Mesenteric fat pad (tissue), 1 donor: ENCODE measurements at places on chromosomes 4 and X. TPM values are rescaled to one million over a fixed set of nuclear protein-coding genes. Genes with fewer than 3 reads are reported as not detected.

BMX gene
- total RNA-seq = 1.7 TPM

FGF2 gene
- 39.1 TPM for total RNA-seq

HTN1 gene
- not detected for total RNA-seq

RTL5 gene
- total RNA-seq = 7.5 TPM

CDS1 gene
- total RNA-seq = 0.29 TPM

XAGE1A gene
- total RNA-seq = not detected

CORIN gene
- total RNA-seq = 0.61 TPM

NKRF gene
- total RNA-seq = 8.0 TPM

IGFBP7 gene
- 558 TPM for total RNA-seq

MAOA gene
- total RNA-seq = 232 TPM

CD38 gene
- total RNA-seq = 30.4 TPM

PRKG2 gene
- total RNA-seq = 0.19 TPM

TRIM60 gene
- total RNA-seq = not detected

SPANXC gene
- not detected for total RNA-seq

RENBP gene
- total RNA-seq = 34.5 TPM

ABLIM2 gene
- 34.1 TPM for total RNA-seq

CSAG3 gene
- total RNA-seq = not detected

SPANXA2 gene
- not detected for total RNA-seq

DDX53 gene
- total RNA-seq = not detected

MED28 gene
- 30.7 TPM for total RNA-seq

GLA gene
- total RNA-seq = 46.9 TPM

SLITRK2 gene
- total RNA-seq = 0.06 TPM

EREG gene
- 4.1 TPM for total RNA-seq

TCP11X2 gene
- total RNA-seq = not detected

DNASE1L1 gene
- 18.9 TPM for total RNA-seq

AR gene
- total RNA-seq = 19.3 TPM

SCD5 gene
- 4.7 TPM for total RNA-seq

PABPC5 gene
- 1.1 TPM for total RNA-seq

HPSE gene
- total RNA-seq = 7.4 TPM

SEPTIN11 gene
- total RNA-seq = 331 TPM

COQ2 gene
- total RNA-seq = 10.3 TPM

VMA21 gene
- total RNA-seq = 30.7 TPM

WDFY3 gene
- total RNA-seq = 124 TPM
